ENCODE measurements at places on chromosomes 5 and 9.

DNA sequence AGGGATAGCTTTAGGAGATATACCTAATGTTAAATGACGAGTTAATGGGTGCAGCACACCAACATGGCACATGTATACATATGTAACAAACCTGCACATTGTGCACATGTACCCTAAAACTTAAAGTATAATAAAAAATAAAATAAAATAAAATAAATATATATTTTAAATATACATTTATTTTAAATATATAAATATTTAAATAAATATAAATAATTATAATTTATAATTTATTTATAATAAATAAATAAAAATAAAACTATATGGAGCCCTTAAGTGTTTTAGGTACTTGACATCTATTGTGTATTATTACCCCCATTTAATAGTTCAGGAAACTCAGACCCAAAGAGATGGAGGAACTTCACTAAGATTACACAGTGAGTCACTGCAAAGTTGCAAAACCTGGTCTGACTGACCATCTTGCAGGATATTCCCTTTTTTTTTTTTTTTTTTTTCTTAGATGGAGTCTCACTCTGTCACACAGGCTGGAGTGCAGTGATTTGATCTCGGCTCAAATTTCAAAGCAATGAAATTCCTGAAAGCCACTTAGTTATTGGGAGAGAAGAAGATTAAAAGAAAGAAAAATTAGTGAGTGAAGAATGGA is 5.8 kb upstream of the C5orf52 start:
- DNase-seq, result peak; percentile 14

DNA sequence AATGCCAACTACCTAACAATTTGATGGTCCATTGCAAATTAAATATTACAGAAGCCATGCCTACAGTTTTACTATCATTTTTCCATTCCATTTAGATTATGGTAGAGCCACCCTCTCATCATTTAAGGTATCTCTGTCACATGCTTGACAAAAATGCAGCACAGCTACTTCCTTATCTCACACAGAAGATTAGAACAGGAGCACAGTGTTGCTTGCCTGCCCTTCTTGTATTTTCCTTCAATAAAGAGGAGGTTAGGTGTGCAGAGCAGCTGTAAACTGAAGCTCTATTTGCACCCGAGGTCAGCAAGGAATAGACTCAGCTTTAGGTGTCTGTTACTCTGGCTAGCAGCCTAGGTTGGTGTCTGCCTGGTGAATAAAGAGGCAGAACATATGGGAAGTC is 51.5 kb upstream of the ATP10B start:
- no peak for DNase-seq

- no peak for DNase-seq
Observed at GRCh38 chr5:89213573-89213972, 330.6 kb upstream of the MEF2C start.

DNA sequence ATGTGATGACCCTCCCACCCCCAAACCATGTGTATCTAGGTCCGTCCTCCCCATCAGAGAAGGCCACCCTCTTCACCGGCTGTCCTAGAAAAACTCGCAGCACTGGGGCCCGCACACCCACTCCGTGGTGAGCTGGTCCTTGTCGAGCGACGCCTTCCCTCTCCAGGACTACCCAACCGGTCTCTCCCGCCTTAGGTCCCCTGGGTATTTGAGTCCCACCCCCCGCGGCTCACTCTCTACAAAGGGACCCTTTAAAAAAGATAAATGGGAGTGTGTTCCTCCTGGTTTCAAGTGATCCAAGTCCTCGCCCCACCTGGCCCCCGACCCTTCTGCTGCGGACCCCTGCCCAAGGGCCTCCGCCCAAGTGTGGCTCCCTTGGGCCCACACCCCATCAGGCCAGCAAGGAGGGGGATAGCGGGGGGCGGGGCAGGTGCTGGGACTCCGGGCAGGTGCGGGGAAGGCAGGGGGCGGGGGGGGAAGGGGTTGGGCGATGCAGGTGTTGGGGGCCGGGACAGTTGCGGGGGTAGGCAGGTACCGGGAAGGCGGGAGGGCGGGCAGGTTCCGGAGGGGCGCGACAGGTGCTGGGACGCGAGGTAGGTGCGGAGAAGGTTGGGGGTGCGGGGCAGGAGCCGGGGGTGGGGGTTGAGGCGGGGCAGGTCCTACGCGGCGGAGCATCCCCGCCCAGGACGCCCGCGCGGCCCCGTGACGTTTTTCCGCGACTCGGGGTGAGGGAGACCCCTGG is 970 bp upstream of the ARRDC1 start:
- no peak for DNase-seq

DNA sequence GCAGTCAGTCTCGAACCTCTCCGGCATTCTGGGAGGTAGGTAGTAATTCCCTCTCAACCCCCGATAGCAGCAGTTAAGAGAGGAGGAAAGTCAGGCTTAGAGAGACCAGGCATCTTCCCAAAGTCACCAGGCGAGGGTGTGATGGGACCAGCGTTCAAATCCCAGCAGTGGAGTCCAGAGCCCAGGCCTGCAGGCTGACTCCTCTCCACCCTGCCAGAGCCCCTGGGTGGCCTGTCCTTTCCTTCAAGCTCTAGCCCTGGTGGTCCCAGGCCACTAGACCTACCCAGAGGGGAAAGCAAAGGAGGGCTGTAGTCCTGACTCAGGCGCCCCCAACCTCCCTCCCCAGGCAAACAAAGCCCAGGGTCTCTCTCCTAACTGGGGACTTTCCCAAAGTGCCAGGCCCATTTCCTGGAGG is 4.2 kb upstream of the NR5A1 start:
- DNase-seq, result no peak

- DNase-seq, result no peak
Observed at GRCh38 chr9:87022178-87022577, 74.9 kb upstream of the GAS1 start.

- DNase-seq, result no peak
Observed at GRCh38 chr9:89420397-89421178, 77.3 kb downstream of the SEMA4D start.

DNA sequence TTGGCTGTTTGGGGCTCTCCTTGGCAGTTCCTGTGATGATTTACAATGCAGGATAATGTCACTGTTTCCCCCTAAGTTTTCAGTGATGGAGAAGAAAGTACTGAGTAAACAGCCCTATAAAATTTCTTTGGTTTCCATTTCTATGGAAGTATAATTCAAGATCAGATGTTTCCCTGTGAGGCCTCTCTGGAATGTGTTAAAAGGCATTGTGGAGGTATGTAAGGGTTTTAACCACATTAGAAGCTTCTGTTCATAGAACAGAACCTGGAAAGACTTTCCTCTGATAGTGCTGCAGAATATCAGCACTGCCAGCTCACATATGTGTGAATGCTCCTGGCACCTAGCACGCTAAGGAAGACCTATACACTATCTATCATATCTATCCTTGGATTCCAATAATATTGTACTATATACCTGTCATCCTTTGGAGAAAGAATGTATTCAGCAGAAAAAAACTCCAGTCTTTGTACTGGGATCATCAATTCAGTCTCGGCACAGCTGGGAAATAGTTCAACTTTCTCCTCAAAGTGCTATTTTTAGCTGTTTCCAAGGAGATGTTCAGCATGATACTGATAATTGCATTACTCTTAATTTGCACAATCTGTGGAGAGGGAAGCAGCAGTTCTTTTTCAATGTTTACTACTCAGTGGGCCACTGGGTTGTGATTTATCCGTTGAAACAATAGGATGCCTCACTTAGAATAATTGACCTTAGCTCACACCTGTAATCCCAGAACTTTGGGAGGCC is 21.9 kb downstream of the TTC1 start:
- no peak for DNase-seq

DNA sequence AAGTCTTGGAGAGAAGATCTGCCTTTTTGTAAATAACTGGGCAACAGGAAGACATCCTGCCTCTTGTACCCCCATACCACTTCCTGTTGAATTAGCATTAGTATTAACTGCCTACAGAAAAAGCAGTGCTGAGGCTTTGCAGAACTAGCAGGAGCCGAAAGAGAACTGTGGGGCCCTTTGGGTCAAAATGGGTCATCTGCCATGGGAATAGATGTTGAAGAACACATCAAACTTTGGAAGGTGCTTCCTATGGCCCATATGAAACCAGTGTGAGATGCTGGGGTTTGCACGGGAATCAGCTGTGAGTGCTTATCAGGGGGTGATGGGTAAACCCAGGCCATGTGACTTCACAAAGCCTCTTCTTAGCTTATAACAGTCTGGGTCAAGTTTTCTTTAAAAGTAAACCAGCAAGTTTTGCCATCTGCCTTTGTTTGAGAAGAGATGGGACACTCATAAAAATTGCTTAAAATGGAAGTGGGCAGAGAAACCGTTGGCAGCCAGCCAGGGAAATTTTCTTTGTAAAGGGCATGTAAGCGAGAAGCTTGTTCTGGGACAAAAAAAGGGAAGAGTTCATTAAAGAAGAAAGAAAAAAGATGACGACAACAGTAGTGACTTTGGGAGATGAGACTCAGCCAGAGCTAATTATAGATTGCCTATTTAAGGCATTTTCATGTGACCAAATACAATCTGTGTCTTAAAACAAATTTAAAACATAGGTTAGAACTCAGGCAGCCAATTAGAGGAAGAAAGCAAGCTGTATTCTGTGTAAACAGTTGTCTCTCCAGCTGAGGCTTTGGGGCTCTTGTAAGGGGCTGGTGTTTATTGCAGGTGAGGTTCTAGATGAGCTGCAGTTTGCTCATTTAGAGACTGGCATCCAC is 4.4 kb downstream of the SLC25A25 start:
- no peak for DNase-seq

- no peak for DNase-seq
Observed at GRCh38 chr5:96901384-96901783, 25.1 kb downstream of the ERAP2 start.

DNA sequence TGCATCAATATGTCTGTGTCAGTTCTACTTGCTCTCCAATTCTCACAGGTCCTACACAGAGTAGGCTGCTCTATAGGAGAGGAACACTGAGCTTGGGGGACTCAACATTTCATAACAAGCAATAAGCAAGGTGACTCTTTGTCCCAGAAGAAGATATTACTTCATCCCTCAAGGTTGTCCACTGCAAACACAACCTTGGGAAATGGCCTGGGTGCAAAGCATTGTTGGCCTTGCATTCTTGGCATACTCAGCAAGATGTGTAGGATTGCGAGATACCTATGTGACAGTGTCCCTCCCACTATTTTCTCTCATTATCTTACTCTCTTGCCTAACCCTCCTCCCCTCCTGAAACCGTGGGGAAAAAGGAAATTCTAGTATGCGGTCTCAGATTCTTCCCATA is 169.8 kb upstream of the FREM1 start:
- no peak for DNase-seq

GRCh38 chr9:4375424-4376200 is 75.7 kb upstream of the GLIS3 start:
- DNase-seq, result peak; percentile 23

DNA sequence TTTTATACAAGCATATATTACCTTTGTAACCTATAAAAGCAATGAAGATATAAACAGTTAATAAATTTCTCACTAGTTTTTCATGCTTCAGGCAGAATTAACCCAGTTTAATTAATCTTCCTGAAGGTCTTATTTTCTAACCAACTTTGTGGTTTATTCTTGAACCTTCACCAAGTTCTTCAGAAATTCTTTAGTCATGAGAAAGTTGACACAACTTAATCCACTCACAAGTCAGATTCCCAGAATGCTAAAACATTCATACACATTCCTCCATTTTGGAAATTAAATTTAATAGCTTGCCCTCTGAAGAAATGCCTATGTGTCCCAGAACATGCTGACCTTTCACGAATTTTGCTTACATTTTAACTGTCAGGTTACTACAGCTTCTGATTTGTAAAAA is 105.4 kb upstream of the PAM start:
- no peak for DNase-seq

GRCh38 chr9:136432591-136432990 is 7.1 kb downstream of the INPP5E start:
- no peak for DNase-seq

GRCh38 chr5:41980396-41980795 is 55.3 kb downstream of the FBXO4 start:
- DNase-seq, result no peak

DNA sequence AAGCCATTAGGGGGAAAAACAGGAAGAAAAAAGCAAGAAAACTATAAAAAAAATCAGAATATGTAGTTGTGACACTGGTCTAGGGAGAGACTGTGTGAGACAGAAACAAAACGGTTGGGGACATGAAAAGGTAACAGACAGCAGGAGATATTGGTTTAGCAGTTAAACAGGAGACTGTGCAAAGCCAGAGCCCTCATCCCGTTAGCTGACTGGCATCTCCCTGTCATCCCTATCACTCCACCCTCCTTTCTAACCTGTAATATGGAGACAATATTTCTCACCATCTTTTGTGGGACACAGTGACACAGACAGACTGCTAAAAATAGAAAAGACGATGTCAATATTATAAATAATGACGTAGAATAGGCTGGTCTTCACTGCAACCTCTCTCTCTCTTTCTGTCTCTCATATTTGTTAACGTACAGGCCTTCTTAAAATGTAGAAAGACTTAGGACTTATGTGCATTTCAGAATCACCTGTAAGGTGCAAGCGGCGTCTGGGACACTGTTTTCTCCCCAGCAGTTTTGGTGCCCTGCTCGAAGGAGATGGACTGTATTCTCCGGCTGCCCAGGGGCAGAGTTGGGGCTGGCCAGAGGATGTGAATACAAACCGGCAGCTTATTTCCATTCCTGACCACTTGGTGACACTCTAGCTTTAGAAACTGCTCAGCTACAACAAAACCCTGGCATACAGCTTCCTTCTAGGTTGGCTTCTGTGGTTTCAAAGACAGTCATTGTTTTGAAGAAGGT is 190.6 kb downstream of the MAT2B start:
- DNase-seq, result peak; percentile 76

GRCh38 chr5:160480652-160481051 is 59.0 kb downstream of the PTTG1 start:
- DNase-seq, result no peak

DNA sequence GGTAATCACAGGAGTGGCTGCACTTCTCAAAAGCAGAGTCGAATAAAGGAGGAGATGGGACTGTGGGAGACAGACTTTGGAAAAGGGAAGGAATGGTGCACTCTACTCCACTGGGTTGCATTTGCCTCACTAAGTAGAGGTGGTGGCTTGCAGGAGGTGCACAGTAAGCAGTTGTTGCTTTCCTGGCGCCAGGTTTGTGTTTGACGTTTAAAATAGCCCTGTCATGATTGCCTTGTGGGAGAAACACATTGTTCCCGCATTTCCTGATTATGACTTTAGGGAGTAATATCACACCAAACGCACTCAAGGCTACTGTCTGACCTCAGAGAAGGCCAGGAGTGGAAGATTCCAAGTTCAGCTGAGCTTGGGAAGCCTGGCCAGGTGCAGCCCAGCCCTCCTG is 36.7 kb downstream of the DMRT1 start:
- DNase-seq, result no peak

DNA sequence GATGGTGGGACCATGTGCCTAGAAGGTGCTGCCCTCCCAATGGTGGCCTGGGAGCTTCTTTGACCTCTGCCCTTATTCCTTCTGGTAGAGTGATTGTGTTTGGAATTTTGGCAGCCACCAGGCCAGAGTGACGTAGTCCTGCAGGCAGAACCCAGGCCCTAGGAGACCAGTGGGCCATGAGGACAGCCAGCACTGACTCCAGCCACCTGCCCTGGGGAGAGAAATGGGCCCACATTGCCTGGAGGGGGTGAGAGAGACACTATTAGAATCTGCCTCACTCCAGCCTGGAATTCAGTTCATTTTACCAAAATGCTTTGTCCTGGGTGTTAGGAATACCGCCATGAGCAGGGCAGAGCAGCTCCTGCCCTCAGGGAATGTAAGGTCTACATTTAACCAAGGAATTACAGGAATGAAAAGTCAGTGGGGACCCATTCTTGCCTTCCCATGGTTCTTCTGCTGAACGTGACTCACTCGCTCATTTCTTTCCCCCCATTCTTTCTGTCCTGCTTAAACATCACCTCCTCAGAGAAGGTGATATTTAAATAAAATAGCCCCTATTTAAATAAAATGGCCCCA is 5.5 kb upstream of the COL27A1 start:
- no peak for DNase-seq
